Stimulated activated CD4-positive, alpha-beta T cell treated with anti-CD3 and anti-CD28 coated beads, Interleukin-2, amount 100 ng/mL, for 48 hours (primary cell): ENCODE measurements at places on chromosomes 12 and 14.

DNA sequence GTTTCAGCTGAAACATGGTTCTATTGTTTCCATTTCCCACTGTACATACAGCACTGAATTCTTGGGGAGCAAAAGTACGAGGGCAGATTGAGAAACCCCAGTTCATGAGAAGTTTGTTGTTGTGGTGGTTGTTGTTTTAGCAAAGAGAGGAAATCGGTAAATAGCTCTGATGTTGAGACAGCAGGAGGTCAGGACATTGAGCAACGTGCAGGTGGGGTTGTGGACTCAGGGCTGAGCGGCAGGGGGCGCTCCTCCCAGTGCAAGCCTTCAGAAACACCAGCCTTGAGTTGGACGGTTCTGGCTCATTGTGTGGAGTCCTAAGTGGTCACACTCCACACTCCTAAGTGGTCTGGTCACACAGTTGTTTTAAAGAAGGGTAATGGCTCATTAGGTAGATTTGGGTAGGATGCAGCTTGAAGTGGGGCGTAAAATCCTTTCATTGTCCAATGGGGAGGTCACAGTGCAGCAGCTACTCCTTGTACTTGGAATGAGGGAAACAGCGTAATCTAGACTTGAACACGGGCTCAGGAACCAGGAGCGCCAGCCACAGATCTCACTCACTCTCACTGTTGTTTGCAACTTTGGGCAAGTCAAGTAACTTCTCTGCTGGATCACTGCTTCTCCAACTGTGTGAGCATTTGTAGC is 14.5 kb upstream of the PWP1 start:
- DNase-seq, result peak; percentile 37

GRCh38 chr12:123941624-123942237 is 30.9 kb downstream of the CCDC92 start:
- no peak for DNase-seq

GRCh38 chr12:27984275-27984674 is 11.7 kb upstream of the PTHLH start:
- DNase-seq, result no peak

- no peak for DNase-seq
These were observed 20.7 kb downstream of the C12orf42 start for GRCh38 chr12:103475073-103475472.

- DNase-seq, result no peak
These were observed 172.7 kb downstream of the ANO6 start for GRCh38 chr12:45388545-45388944.

DNA sequence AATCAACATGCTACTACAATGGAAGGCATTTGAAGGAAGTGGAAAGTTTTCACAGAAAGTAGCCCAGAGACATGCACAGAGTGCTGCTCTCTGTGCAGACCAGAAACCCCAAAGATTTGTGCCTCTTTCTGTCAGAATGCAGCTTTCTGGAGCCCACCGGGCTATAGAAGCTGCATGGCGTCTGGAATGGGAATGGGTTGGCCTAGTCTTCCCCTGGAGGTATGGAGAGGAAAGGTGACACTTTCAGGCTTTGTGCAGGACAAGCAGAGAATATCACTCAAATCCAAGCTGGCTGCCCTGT is 21.3 kb upstream of the ZFP36L1 start:
- DNase-seq, result no peak

DNA sequence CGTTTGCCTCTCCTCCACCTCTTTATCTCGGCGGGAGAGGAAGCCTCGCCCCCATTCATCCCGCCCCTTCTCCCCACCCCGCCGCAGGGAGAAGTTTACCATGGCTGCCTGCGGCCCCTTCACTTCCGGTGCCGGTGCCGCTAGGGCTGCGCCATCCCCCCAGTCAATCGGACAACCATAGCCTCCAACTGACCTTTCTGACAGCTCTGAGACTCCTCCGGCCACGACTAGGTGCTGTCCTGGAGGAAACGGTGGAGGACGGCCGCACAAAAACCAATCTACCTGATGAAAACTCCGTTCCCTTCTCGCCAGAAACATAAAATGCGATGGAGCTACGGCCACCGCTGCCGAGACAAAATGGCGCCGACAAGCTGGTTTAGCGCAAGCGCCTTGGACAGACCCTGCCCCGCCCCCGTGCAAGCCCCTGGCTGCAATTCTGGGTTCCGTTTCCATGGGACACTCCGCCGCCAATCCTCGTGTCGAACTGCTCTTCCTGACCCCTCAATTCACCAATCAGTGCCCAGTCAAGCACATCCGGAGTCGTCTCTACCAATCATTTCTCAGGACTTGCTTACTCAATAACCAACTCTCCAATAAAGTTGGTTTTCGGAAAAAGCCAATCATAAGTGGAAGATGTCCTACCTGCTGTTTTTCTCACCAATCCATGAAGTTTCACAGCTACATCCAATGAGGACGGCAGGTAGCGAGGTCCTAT is 436 bp upstream of the ARID4A start:
- DNase-seq, result peak; percentile 92

- no peak for DNase-seq
These were observed 12.4 kb upstream of the SIX1 start for GRCh38 chr14:60661721-60662120.

DNA sequence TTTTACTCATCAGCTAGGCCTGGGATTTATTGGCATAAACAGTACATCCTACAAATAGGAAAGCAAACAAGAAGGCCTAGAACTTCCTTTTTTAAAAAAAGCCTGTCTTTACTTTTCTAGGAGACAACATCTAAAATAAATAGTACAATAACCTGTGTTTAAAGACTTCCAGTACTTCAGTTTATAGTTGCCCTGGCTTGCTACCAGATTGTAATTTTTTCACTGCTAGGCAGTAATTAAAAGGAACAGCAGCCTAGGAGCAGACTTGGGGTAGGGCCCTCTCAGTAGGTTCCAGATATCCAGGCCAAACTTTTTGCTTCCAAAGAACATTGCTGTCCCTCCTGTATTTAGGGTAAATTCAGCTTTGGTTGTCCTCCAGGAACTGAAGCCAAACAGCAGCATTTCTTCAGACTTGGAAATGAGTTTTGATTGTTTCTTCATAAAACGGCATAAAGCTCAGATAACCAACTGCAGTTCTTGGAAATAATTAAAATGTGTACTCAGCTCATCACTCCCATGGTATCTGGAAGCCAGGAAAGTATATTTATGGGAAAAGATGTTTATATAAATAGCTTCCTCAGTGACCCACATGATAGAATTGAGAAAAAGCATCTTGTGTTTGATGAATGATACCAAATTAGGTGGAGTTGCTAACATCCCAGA is 61.7 kb downstream of the PPP1R36 start:
- DNase-seq, result no peak

- no peak for DNase-seq
These were observed 436.1 kb downstream of the TMEM132D start for GRCh38 chr12:129467726-129468125.

GRCh38 chr12:25629341-25629740 is 76.3 kb upstream of the LMNTD1 start:
- DNase-seq, result no peak

GRCh38 chr12:101935890-101936746 is 58.7 kb downstream of the DRAM1 start:
- no peak for DNase-seq

DNA sequence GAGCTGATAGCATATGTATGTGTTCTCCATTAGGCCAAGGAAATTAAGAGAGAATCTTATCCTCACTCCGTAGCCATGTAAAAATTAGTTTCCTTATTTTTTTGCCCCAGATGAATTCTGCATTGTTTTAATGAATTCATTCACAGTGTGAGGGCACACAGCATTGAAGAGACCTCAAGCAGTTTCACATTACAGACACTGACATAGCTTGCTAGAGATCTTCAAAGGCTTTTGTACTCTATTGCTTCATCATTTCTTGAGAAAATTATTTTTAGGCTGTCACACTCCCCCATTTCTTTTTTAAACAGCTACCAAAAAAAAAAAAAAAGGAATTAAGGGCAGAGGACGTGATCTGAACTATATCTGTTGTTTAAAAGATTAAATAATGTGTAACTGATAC is 251.1 kb downstream of the BCAT1 start:
- no peak for DNase-seq

DNA sequence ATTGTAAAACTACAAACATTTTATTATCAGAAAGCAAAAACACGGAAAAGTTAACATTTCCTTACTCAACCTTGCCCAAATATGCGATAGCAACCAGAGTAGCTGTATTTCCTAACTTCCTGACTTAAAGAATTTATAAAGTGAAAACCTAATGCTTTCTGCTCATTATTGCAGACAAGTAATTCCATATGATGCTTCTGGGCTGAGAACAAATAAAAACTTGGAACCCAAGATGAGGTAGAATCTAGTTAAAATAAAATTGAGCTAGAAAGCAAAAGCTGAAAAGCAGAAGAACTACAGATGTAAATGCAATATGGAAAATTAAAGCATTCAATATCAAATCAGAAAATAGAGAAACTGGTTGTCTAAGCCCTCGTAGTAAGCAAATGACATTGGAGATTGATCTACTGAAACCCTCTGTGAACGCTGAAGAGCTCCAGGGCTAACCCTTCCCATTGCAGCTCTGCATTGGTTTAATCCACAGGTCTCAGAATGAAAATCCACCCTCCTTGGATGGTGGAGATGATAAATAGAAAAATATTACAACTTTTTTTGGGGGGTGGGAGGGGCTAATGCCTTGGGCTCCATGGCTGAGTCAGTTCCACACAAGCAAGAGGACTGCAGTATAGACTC is 40.7 kb downstream of the CORO1C start:
- no peak for DNase-seq

DNA sequence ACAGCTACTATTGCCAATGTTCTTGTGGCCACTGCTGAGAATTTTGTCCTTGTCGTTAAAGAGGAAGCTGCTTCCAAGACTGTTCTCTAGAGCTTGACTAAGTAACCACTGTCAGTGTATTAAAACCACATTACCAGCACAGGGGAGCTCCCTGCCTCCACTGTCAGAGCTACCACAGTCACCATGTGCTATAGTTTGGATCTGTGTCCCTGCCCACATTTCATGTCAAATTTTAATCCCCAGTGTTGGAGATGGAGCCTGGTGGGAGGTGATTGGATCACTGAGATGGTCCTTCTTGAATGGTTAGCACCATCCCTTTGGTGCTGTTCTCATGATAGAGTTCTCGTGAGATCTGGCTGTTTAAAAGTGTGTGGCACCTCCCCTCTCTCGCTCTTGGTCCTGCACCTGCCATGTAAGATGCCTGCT is 23.2 kb upstream of the RAP1B start:
- DNase-seq, result peak; percentile 23

DNA sequence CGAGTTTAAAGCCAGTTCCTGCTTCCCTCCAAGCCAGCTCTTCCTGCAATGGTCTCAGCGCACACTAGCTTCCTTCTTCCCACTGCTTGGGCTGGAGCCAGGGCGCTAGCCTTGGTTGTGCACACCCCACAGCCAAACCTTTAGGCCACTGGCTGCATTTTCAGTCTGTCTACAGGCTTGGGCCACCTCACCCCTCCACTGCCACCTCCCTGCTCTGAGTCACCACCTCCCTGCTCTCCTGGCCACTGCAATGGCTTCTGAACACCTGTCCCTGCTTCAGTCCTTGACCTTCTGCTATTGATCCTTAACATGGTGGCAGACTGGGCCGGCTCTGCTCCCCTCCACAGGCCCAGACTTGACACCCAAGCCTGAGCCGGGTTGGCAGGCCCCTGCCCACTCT is 151.1 kb downstream of the RBM19 start:
- no peak for DNase-seq

- DNase-seq, result no peak
These were observed 94.1 kb downstream of the SLC2A13 start for GRCh38 chr12:40011775-40012129.

DNA sequence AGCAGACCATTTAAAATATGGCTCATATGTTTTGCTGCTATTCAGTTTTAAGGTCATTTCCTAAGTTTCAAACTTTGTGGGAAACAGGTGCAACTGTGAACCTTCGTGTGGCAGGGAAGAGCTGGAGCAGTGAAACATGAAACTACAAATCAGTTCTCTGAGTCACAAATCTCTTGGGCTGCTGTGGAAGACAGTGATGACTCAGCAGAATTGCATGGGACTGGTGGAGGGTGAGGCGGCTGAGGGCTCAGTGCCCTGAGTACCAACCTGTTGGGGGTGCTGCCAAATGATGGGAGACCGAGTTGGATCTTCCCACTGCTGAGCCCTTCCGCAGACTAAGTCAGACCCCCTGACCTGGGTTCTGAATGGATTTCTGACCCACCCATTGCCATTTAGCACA is 8.4 kb upstream of the CALM1 start:
- DNase-seq, result no peak

- DNase-seq, result no peak
These were observed 77.4 kb upstream of the ANO4 start for GRCh38 chr12:100716945-100717732.

DNA sequence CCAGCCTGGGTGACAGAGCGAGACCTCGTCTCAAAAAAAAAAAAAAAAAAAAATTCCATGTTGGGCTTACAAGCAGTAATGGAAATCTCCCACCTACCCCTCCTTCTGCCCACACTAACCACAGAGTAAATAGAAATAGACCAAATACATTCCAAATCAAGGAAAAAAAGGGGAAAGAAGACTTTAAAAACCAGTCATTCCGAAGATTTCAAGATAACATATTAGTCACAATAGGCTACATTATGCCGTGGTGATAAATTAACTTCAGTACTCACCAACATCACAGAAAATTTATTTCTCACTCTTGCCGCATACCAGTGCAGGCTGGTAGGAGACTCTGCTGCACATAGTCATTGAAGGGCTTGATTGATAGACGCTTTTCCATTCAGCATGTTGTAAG is 15.5 kb upstream of the ETV6 start:
- DNase-seq, result no peak

DNA sequence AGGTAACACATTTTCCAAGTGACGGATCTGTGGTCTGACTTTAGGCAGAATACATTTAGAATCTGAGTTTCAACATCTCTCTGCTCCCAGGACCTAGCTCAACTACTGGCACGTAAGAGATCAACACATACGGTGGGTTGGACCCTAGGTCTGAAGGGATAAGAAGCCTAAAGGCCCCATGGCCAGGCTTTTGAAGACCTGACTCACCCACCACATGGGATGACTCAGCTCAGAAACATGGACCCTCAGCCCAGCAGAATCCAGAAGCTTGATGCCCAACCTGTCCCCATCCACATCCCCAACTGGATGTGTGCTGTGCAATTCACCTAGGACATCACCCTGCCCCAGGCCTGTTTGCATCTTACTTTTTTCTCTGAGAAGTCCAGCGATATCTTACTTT is 770.2 kb downstream of the BCL11B start:
- no peak for DNase-seq

GRCh38 chr12:95143621-95144205 is 70.3 kb upstream of the NR2C1 start:
- no peak for DNase-seq

- no peak for DNase-seq
These were observed 332.0 kb downstream of the PAWR start for GRCh38 chr12:79358716-79359300.

DNA sequence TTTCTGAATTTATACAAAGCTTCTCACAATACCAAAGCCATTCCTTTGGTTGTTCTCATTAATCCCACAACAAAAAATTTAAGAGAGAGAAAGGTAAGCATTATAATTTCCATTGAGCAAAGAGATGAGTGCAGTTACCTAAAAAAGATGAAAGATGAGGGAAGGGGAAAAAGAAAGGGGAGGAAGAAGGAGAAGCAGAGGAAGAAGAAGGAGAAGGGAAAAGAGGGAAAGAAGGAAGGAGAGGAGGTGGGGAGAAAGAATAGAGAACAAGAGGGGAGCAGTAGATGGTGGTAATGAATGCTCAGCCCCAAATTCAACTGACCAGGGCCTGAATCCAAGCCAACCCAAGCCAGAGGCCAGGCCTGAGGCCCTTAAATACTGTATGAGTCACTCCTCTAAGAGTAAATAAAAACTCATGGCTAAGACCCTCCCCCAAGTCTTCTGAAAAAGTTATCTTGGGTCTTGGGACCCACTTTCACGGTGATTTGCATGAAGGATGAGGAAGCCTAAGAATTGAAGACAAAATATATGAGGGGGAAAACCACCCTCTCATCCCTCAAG is 144.6 kb downstream of the ITPR2 start:
- no peak for DNase-seq

- no peak for DNase-seq
These were observed 6.5 kb downstream of the SETD1B start for GRCh38 chr12:121810234-121810817.
